ENCODE measurements at places on chromosomes 1 and 21. TPM values are rescaled to one million over a fixed set of nuclear protein-coding genes. Genes with fewer than 3 reads are reported as not detected.

Gene OR6N1
- total RNA-seq: not detected

Gene GPR161
- total RNA-seq: 10.5 TPM

Gene IL19
- total RNA-seq: not detected

Gene STUM
- total RNA-seq: not detected

Gene S100A9
- not detected for total RNA-seq

Gene CCDC27
- total RNA-seq: not detected

Gene NR5A2
- total RNA-seq: 22.6 TPM

Gene NTRK1
- total RNA-seq: not detected

Gene VTCN1
- not detected for total RNA-seq

Gene EFNA4
- 7.9 TPM for total RNA-seq
